ENCODE measurements at places on chromosomes 16 and 17. TPM values are rescaled to one million over a fixed set of nuclear protein-coding genes. Genes with fewer than 3 reads are reported as not detected.

Gene MT1G
- total RNA-seq, result not detected

Gene GCGR
- total RNA-seq, result not detected

DNA sequence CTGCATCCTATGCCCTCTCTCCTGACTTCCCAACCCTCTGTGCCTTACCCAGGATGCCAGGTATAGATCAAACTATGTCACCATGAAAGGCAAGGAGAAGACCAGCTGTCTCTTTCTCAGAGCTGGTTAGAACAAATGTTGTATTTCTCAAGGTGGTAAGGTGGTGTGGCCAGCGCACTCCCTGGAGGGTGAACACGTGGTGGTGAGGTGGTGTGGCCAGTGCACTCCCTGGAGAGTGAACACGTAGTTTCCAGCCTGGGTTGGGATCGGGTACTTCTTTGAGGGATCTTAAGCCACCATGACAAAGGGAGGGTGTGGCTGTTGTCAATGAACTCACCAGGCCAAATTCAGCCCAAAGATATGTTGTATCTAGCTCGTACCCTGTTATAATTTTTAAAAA is 26.8 kb downstream of the KATNIP start:
- no peak for DNase-seq

DNA sequence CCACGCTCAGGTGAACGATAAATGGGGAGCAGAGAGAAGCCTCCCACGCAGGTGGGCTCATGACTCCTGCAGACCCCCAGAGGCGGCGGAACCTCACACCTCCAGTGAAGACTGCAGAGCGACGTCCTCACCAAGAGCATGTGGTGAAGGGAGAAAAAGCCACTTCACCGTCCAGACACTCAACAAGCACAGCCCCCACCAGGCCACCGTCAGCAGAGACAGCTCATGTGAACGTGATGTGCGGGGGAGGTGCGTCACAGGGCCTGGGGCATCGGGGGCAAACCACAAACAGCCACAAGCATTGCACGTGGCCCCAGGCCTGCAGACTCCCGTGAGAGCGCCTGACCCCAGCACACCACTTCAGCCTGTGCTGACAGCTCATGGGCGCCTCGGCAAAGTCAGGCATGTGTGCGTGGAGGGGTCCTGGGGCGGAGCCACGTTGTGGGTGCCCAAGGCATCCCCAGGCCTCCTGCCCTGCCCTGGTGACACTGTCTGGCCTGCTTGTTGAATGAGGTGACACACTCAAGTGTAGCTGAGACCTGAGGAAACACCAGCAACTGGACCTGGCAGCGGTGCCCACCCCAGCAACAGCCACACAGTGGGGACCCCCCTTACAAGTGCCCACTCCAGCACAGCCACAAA is 19.0 kb downstream of the LMF1 start:
- DNase-seq, result no peak

- no peak for DNase-seq
Observed at GRCh38 chr17:68396226-68397107, 60.8 kb downstream of the WIPI1 start.

DNA sequence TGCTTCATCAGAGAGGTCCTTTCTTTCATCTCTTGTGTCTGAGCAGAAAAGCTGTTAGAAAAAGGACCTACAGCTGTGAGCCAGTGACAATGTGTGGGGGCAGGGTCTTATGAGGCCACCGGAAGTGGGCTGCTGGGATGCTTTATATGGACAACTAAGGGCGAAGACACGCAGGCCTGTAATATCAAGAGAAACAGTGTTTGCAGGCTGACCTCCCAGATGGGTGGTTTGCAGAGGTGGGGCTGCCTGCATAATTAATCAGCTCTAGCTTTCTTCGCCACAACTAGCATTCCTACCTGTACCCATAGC is 30.4 kb upstream of the SALL1 start:
- no peak for DNase-seq

Gene TNFRSF13B
- total RNA-seq, result not detected

Gene TNP2
- total RNA-seq, result not detected

DNA sequence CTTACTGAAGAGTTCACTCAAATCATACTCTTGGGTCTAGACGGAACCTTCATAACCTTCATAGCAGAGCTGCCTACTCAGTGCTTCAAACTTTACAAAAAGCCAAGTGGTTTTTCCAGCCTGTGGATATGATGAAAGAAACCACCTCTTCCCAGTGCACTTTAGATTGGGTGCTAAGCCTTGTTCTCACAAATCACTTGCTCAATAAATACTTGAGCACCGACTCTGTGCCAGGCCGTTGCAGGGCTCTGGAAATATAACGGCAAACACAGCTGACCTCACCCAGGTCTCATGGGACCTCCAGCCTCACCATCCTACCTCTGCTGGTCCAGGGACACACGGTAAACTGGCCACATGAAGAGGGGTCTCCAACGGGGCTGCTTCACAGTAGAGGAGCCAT is 35.7 kb downstream of the CDRT4 start:
- no peak for DNase-seq

Data from PC-9 (cell line).